ENCODE measurements at places on chromosomes 6 and 20. TPM values are rescaled to one million over a fixed set of nuclear protein-coding genes. Genes with fewer than 3 reads are reported as not detected.

The PRRC2A gene
- 175 TPM for polyA plus RNA-seq

The TULP1 gene
- 6.3 TPM for polyA plus RNA-seq

The GUCA1A gene
- polyA plus RNA-seq: not detected

The TMEM170B gene
- 4.8 TPM for polyA plus RNA-seq

The RIN2 gene
- polyA plus RNA-seq: 34.1 TPM

All from right lung (tissue), 10 donors.